Spinal cord (tissue), 10 donors: ENCODE measurements at places on chromosomes 1 and 21. TPM values are rescaled to one million over a fixed set of nuclear protein-coding genes. Genes with fewer than 3 reads are reported as not detected.

- no peak for DNase-seq
Measured at GRCh38 chr1:213457186-213457585, 406.1 kb downstream of the RPS6KC1 start.

DNA sequence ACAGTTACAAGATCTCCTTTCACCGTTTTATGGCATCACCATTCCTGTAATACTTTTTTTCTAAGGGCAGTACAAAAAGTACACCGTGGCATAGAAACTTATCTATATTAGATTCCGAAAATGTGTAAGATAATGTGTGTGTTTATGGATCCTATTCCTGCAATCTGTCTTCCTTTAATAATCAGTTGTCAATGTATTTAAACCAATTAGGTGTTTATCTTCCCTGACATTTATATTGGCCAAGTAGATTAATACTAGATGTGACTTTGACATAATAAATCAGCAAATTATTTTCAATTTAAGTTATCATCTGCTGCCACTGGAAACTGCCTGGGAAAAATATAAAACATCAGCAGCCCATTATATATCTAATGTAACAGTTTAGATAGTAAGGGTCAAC is 770.3 kb upstream of the ADGRL2 start:
- DNase-seq = no peak

TNFRSF9 gene
- total RNA-seq = 0.11 TPM

MTARC1 gene
- total RNA-seq = 19.4 TPM
